ENCODE measurements at places on chromosomes 2 and 18.

GRCh38 chr2:74530239-74531187 lies 780 bp downstream of the HTRA2 start:
- DNase-seq: no peak

- no peak for DNase-seq
Measured at GRCh38 chr18:22667616-22668422, 250.1 kb upstream of the CTAGE1 start.

GRCh38 chr2:222876947-222877346 lies 16.1 kb downstream of the ACSL3 start:
- no peak for DNase-seq

GRCh38 chr2:127569666-127570065 lies 34.2 kb downstream of the MYO7B start:
- no peak for DNase-seq

- no peak for DNase-seq
Measured at GRCh38 chr2:95206096-95206495, 1.2 kb upstream of the ZNF892 start.

GRCh38 chr18:36564841-36565240 lies 264.0 kb downstream of the TPGS2 start:
- no peak for DNase-seq

DNA sequence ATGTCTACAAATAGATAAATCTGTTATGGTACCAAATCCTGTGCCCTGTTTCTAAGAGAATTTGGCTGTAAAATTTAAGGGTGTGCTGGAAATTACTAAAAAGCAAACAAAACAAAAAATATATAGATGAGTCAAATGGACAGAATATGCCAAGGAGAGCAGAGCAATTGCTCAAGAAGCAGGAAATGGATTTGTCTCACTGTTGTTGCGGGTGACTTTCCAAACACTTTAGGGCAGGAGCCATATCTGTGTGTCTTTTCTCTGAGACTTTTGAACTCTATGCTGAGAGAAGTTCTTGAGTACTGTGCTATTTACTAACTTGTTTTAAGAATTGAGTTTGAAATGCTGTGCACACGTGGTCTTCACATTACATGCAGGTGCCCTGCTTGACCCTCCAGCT lies 221.7 kb downstream of the PHLPP1 start:
- DNase-seq: no peak

DNA sequence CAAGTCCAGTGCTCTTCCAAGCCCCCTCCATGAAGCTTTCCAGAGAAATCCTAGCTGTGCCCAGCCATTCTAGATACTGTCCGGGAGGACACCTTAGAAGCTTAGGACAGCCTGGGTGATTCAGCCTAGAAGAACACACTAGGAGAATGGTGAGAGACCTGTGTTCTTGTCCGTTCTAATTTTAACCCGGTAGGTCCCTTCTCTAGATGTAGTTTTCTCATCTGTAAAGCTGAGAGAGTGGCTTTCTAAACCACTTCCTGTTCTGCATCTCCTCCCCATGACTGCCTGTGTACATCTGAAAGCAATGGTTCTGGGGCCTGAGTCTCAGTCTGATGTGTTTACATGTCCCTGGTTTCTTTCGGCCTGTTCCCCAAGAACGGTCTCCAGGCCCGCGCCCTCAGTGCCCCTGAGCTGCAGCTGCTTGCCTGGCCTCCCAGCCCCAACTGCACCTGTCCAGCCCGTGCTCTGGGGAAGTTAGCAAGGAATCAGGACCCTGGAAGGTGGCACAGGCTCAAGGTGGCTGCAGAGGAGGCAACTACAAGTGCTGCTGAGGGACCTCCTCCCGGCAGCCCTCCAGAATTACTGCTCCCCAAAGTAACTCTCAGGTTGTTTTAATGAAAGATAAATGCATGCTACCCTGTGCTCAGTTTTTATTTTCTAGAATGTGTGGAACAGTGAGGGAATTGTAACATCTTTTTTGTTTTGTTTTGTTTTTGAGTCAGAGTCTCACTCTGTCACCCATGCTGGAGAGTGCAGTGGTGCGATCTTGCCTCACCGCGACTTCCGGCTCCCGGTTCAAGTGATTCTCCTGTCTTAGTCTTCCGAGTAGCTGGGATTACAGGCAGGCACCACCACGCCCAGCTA lies 105.9 kb downstream of the LBH start:
- peak; percentile 18 for DNase-seq

GRCh38 chr2:229974266-229974665 lies 52.0 kb downstream of the FBXO36 start:
- DNase-seq: no peak

- no peak for DNase-seq
Measured at GRCh38 chr2:216857131-216857550, 2.7 kb downstream of the TNP1 start.

- DNase-seq: no peak
Measured at GRCh38 chr2:156064540-156064939, 268.0 kb downstream of the NR4A2 start.

DNA sequence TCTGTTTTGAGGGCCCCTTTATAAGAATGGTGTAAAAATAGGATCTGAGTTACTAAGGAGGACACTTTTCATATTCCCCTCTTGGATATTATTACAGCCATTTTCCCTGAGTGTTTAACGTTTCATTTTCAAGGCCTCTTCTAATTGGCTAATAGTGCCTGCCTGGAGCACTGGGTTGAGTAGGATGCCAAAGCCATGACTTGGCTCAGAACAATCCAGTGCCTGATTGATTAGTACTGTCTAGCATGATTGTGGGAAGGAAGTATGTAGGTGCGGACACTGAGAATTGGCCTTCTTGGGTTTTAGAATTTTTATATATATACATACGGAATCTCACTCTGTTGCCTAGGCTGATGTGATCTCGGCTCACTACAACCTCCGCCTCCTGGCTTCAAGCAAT lies 66.1 kb downstream of the NAB1 start:
- DNase-seq: no peak

- no peak for DNase-seq
Measured at GRCh38 chr18:46283268-46283667, 179.1 kb downstream of the HAUS1 start.

Data from activated naive CD4-positive, alpha-beta T cell (primary cell).